ENCODE measurements at places on chromosomes 3 and 15.
A peak's percentile ranks its signal among the peaks of the same experiment; 100 is the strongest.

DNA sequence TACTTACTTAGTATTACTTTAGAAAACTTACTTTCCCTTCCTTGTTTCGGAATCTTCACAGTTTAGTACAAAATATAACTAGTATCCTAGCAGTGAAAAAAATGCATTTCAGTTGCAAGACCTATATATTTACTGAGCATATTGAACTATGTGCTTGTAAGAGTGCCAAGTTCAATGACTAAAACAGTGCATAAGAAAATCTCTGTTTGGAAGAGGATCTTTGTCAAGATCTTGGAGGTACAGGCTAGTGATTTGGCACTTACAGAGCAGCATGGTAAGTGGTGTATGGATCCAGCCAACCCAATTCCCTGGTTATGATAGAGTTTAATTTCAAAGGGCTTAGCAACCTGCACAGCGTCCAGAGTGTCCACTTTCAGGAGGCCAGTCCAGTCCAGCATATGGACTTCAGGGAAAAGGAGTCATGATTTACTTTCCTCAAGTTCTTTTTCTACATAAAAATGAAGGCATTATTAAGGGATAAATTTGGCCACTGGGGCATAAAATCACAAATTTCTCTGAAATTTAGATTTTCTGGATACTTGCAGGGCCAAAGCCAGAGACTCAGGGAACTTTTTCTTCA lies 625.8 kb upstream of the BCHE start:
- no peak for DNase-seq

- no peak for DNase-seq
These were observed 211.3 kb downstream of the MINAR1 start for GRCh38 chr15:79643393-79643792.

- DNase-seq = peak; percentile 29
These were observed 135.8 kb downstream of the CHSY1 start for GRCh38 chr15:101115786-101116680.

DNA sequence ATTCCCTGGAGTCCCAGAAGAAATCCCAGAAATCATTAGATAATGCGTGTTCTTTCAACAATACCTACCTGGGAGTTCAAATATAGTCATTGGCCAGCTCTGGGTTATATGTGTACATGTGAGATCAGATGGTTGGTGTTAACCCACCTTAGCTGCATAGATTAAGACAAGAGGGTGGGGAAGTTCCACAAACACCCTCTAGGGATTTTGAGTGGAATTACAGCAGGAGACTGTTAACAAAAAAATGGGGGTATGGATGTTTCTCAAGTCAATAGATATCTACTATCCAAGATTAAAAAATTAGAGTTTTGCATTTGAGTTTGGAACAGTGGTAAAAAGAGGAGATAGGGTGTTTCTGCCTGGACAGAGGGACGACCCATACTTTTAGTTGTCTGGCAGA lies 282.5 kb upstream of the CNTN3 start:
- DNase-seq = no peak

- DNase-seq = no peak
These were observed 6.7 kb downstream of the EFCC1 start for GRCh38 chr3:129007792-129008191.

DNA sequence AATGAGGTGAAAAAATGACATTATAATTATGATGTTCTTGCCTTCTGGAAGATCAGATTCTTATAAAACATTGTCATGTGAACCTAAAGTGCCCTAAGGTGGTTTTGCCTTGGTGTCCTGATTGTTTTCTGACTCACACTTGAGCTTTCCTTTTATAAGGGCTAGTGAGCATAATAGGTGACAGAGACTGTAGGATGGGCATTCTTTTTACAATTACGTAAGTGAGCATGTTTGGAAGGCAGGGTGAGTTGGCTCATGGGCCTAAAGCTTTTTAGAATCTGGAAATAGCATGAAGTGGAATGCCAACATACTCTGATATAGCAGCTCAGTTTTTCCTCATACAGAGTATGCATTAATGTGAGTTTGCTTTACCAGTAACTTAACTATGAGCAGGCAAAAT lies 41.2 kb downstream of the CRYBG3 start:
- DNase-seq = peak; percentile 65

- no peak for DNase-seq
These were observed 12.2 kb downstream of the TMEM43 start for GRCh38 chr3:14137004-14137403.
